ENCODE measurements at places on chromosomes 6 and 20. TPM values are rescaled to one million over a fixed set of nuclear protein-coding genes. Genes with fewer than 3 reads are reported as not detected.

GRCh38 chr6:3019065-3019464 is 19.4 kb downstream of the NQO2 start:
- DNase-seq, result no peak

- no peak for DNase-seq
Measured at GRCh38 chr20:51111290-51111689, 88.4 kb upstream of the KCNG1 start.

GRCh38 chr20:53660078-53660909 is 66.7 kb upstream of the ZNF217 start:
- DNase-seq, result no peak

GRCh38 chr20:45626540-45626939 is 3.0 kb upstream of the WFDC10A start:
- DNase-seq, result no peak

- DNase-seq, result no peak
Measured at GRCh38 chr20:47350181-47350550, 6.3 kb downstream of the ZMYND8 start.

DNA sequence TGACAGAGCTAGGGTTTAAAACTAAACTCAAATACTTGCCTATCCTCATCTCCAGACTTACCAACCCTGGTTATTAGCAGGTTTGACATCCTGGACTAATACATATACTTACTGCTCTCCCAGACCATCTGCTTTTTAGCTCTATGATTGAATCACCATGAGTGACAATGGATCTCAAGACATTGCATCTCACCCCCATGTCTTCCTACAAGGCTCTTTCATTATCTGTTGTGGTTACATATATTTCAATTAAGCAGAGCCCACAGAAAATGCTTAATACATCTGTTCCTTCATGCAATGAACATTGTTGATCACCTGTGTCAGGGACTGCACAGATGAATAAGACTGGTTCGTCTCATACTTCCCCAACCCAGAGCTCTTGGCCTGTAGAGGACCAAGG is 19.4 kb downstream of the SAMD3 start:
- no peak for DNase-seq

GRCh38 chr20:1792274-1792673 is 102.9 kb upstream of the SIRPA start:
- no peak for DNase-seq

GRCh38 chr20:45329497-45330319 is 18.5 kb downstream of the SDC4 start:
- no peak for DNase-seq

Gene RAD21L1
- not detected for total RNA-seq

Gene C6orf132
- total RNA-seq, result under 0.01 TPM

Gene TLDC2
- not detected for total RNA-seq

Measured in lung microvascular endothelial cell (primary cell).